ENCODE measurements at places on chromosomes 1 and 21. TPM values are rescaled to one million over a fixed set of nuclear protein-coding genes. Genes with fewer than 3 reads are reported as not detected.

Gene SPRR2E
- total RNA-seq = not detected

Gene PTPRC
- total RNA-seq = 10.6 TPM

Gene GJC2
- 0.92 TPM for total RNA-seq

Gene NPHS2
- not detected for total RNA-seq

Gene ELAVL4
- 119 TPM for total RNA-seq
